ENCODE measurements at places on chromosomes 3 and 15.

DNA sequence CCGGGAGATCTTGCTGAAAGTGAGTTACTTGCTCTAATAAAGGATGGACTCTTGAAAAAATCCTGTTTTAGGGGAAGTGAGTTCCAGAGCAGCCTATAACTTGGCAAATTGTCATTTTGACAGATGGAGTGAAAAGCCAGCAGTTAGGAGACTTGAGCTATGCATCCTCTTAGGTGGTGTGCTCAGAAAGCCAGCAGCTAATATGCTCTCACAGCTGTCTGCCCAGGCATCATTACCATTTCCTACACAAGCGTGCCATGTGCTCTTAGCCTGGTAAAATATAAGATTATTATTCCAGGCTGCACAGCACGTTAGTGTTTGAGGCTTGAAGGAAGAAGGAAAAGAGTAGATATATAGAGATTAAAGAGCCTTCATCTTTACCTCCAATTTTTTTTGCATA is 151.0 kb downstream of the CHL1 start:
- peak; percentile 72 for DNase-seq

DNA sequence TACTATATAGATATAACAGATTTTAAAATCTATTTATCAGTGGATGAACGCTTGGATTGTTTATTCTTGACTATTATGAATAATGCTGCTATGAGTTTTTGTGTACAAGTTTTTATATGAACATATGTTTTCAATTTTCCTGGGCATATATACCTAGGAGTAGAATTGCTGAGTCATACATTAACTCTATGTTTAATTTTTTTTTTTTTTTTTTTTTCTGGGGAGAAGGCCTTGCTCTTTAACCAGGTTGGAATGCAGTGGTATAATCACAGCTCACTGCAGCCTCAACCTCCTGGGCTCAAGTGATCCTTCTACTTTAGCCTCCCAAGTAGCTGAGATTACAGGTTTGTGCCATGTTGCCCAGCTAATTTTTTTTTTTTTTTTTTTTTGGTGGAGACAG is 9.1 kb downstream of the CIDEC start:
- DNase-seq = no peak

- DNase-seq = no peak
These were observed 515.3 kb downstream of the SOX2 start for GRCh38 chr3:182226995-182227394.

- DNase-seq = no peak
These were observed 294.3 kb downstream of the CNTN4 start for GRCh38 chr3:2392981-2393380.

DNA sequence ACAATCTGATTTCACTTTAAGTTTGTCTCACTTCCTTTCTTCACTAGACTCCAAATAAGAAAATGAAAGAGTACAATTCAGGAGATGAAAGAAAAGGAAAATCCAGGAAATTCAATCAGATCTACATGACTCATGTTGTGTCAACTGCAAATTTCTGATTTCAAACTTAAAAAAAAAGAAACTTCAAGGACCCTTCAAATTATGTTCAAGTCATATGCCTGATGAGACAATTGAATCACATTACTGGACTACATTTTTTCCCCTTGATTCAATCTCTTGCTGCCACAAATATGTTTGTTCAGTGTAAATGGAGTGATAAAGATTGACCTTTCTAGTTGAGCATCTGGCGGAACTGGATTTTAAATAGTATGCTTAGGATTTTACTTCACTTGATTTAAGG is 37.4 kb downstream of the FRMD5 start:
- DNase-seq = no peak

DNA sequence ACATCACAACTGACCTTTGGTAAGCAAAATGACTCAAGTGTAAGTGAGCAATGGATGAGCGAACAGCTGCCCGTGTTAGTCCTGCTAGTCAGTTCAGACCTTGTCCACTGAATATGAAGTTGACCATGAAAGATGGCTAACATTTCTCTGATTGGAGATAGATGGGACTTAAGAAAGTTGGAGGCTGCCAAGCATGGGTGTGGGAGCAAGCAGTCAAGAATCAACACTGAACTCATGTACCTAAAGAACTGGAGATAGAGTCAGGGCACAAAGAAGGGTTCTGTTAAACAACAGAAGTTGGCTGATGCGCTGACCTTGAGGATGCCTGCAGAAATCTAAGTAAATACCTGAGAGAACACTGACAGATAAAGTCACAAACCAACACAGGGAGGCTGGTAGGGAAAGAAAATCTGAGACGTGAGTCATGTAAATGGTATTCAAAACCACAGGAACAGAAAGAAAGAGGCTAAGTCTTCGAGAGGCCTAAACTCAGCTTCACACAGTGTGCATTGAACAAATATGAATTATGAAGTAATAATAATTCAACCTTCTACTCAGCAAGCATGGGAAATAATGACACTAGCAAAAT is 30.7 kb upstream of the ANPEP start:
- no peak for DNase-seq

DNA sequence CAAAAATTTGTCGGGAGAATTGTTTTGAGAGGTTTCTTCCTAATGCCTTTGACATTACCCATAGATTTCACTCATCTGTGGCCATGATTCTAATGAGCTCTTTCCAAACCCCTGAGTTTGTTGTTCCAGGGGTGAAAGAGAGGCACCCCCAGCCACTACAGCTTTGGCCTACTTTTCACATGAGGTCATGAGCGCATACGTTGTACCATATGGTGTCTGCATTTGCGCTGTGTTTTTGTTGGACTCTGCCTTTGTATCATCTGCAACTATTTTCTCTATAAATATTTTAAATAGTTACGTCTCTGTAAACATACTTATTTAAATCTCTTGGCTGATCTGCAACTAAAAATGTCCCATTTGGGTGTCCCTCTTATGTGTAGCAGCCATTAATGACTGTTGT is 107.9 kb downstream of the LRTM1 start:
- no peak for DNase-seq

GRCh38 chr3:187875863-187876262 is 130.6 kb upstream of the BCL6 start:
- DNase-seq = no peak

- DNase-seq = no peak
These were observed 194.1 kb upstream of the KBTBD8 start for GRCh38 chr3:66803721-66804695.

- no peak for DNase-seq
These were observed 211.6 kb downstream of the RAP2B start for GRCh38 chr3:153373606-153374005.

DNA sequence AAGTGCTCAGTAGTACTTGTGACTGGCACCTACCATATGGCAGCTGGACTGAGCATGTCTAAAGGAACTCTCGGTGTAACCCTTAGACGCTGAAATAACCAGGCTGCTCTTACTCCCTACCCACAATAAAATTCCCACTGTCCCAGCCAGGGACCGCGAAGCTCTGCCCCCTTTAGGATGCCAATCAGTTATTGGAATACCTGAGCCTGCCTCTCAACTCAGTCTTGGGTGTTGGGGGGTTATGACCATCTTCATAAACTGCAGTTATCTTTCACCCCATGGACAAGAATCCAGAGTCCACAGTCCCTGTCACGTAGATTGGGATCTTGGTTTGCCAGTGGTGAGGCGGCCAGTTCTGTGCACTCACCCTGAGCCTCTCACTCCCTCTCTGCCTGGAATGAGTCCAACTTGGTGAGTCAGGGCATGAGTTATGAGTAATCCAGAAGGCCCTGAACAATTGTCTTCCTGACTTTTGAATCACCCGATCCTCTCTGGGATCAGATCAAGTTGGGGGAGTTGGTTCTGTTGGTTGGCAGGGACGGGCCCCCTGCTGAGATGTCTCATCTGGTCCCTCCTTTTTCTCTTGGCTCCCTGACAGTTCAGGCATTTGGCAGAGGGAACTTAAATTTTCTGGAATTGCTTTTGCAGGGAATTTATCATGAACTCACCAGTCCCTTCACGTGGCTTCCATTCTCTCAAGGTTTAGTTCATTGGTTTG is 120.1 kb upstream of the UBE2E1 start:
- peak; percentile 87 for DNase-seq

DNA sequence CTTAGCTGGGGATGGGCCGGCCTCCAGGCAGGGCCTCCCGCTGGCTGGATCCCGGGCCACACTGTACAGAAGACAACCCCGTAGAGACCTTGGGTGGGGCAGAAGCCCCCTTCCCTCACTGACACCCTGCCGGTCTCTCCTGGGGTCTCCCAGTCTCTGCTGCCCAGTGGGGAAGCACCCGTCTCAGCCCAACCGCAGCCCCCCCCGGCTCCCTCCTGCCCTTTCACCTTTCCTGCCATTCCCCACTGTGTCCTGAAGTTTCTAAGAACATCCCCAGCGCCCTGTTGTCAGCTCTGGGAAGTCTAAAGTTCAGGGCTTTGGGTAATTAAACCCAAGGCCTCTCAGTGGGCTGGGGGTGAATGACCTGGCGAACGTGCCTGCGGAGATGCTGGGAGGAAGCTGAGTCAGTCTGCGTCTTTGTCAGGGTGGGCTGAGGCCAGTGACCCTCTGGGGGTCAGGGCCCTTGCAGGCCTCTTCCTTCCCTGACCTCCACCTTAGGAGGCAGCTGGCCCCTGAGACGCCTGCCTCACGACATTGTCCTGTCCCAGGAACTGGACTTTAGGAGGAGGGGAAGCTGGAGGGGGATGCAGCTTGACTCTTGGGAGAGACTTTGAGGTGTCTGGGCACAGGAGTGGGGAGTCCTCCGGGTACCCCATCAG is 1.4 kb upstream of the SLC51A start:
- DNase-seq = no peak

- DNase-seq = no peak
These were observed 5.4 kb upstream of the IREB2 start for GRCh38 chr15:78432664-78433063.

DNA sequence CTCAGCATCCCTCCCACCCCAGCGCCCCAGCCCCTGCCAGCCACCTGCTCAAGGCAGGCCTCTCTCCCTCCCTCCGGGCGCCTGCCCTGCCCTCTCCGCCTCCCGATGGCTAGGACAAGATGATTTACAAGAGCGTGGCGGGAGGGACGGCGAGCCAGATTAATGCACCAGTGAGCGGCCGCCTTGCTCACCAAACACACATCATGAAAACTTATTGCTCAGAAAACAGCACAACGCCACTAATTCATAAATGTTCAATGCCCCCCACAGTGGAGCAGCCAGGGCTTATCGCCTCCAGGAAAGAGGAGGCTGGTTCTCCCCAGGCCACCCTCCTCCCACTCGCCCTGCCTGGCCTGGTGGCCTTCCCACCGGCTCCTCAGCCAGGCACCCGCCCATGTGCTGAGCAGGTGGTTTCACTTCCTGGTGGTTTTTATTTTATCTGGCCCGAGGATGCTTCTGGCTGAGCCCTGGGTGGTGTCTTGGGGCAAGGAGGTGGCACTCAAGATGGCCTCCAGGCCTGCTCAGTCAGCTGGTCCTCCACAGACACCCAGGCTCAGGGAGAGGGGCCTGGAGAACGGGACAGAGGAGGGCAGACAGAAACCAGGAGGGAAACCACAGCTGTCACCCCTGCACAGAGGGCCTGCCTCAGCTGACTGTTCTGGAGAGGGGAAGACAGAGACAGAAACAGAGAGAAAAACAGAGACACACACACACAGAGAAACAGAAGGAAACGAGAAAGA is 284.9 kb downstream of the UACA start:
- no peak for DNase-seq

- DNase-seq = no peak
These were observed 98.5 kb downstream of the MTHFS start for GRCh38 chr15:79798311-79798710.

DNA sequence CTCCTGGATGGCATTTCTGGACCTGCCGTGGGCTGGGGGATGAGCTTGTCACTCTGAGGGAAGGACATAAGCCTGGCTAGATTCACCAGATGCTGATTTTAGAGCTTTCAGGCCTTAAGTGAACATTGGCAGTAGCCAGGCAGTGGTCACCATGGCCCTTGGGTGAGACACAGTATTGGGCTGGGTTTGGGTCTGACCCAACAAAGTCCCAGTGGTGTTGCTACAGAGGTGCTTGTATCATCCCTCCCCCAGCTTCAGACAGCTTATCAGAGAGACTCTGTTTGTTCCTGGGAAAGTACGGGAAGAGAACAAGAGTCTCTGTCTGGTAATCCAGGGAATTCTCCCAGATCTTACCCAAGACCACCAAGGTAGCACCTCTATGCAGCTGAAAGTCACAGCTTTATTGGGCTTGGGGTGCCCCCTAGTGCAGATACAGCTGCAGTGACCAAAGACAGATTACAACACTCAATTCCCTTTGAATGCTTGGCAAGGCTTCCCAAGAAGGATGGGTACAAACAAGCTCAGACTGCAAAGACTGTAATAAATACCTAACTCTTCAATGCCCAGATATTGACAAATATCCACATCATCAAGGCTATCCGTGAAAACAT is 9.8 kb upstream of the RUVBL1 start:
- no peak for DNase-seq

DNA sequence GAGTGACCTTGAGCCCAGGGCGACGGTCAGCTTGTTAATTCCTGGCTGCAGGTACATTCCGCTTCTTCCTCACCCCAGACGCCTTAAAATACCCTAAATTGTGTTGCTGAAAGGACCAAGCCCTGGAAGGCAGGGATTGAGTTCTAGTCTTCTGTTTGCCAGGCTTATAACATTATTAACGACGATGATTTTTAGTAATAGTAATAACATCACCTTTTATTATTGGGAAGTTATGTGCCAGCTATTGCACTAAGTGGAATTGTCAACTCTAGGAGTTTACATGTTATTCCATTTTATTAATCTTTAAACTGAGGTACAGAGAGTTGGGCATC is 409 bp downstream of the OXNAD1 start:
- DNase-seq = no peak

- DNase-seq = no peak
These were observed 94.9 kb downstream of the ST6GAL1 start for GRCh38 chr3:187025254-187025655.

GRCh38 chr15:98943051-98943508 is 64.5 kb downstream of the PGPEP1L start:
- DNase-seq = no peak

GRCh38 chr15:98844261-98844660 is 163.3 kb downstream of the PGPEP1L start:
- DNase-seq = no peak

GRCh38 chr3:145639875-145640274 is 521.1 kb downstream of the PLOD2 start:
- no peak for DNase-seq

DNA sequence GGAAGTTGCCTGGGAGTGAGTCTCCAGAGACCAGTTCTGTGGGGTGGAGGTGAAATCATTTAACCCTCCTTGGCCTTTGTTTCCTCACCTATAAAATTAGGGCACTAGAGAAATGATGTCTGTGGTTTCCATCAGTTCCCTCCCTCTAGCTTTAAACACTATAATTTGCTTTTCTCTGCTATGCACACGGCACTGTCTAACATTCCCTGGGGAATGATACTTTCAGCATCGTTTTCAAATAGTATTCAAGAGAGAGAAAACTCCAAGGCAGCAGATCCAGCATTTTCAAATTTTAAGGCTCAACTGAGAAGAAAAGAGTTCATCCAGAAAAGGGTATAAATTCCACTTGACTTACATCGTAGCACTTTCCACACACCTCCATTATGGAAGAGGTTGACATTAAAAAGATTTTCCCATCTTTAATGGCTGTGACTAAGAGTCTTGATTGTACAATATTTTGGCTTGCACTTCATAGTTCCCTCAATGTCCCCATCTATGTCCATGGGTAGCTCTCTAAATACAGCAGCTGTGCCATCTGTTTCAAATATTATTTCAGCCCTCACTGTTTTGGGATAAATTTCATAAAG is 137.7 kb upstream of the ZPLD1 start:
- DNase-seq = no peak

- DNase-seq = no peak
These were observed 94.9 kb upstream of the AADACL2 start for GRCh38 chr3:151638555-151639417.

All from DMS 273 treated with DMSO at 0.1 percent for 48 hours (cell line).